Stimulated activated CD4-positive, alpha-beta T cell treated with anti-CD3 and anti-CD28 coated beads, Interleukin-15, amount 100 ng/mL, for 1 hour (primary cell): ENCODE measurements at places on chromosomes 3 and 15.

DNA sequence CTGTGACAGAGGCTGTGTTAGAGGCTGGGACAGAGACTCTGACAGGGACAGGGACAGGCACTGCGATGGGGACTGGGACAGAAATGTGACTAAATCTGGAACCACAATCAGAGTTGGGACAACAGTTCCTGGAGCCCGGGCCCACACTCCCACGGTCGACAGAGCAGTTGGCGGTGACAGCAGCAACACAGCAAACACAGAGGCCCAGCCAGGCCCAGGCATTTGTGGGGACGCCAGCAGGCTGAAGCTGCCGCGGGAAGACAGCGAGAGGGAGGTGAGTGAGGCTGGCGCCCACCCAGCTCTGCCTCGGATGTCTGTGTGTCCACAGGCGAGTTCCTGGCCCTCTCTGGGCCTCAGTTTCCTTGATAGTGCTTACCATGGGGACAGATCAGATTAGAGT, 9.3 kb upstream of the HCN4 start:
- no peak for DNase-seq

DNA sequence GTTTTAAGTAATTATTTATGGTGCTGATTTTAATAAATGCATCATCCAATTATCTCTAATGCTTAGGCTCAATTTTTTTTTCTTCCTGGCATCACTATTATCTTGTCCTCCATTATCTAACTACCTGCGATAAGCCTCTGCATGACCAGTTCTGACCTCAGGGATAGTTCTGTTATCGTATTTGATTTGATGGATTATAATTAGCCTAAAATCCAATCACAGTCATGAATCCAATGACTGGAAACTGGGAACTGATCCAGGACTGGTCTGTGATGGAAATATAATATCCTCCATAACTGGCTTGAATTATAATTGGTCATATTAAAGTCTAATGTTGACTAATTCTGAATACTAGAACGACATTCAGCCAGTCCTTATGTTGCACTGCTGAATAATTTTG, 1.1 kb downstream of the MYH15 start:
- no peak for DNase-seq

DNA sequence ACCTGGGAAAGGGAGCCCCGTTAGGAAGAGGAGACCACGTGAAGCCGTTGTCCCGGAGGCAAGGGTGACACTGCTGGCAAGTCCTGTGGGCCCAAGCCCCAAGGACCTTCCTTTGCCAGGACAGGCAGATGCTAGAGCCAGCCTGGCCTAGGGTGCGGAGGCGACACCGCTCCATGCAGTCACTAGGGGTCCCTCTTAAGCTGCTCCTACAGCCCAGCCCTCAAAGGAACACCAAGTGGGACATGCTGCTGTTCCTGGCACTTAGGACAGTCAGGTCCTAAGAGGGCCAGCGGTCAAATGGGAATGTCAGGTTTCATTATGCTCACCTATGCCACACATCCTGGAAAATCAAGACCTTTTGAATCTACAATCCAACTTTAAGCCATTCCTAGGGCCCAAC, 59.7 kb downstream of the RPN1 start:
- DNase-seq: no peak

- DNase-seq: no peak
These were observed 411.6 kb upstream of the BCHE start for GRCh38 chr3:166248784-166249183.

- no peak for DNase-seq
These were observed 10.8 kb downstream of the BHLHE40 start for GRCh38 chr3:4990069-4990468.

GRCh38 chr3:9420850-9421549, 23.6 kb downstream of the SETD5 start:
- DNase-seq: no peak

GRCh38 chr3:8421267-8421666, 80.4 kb upstream of the LMCD1 start:
- no peak for DNase-seq

DNA sequence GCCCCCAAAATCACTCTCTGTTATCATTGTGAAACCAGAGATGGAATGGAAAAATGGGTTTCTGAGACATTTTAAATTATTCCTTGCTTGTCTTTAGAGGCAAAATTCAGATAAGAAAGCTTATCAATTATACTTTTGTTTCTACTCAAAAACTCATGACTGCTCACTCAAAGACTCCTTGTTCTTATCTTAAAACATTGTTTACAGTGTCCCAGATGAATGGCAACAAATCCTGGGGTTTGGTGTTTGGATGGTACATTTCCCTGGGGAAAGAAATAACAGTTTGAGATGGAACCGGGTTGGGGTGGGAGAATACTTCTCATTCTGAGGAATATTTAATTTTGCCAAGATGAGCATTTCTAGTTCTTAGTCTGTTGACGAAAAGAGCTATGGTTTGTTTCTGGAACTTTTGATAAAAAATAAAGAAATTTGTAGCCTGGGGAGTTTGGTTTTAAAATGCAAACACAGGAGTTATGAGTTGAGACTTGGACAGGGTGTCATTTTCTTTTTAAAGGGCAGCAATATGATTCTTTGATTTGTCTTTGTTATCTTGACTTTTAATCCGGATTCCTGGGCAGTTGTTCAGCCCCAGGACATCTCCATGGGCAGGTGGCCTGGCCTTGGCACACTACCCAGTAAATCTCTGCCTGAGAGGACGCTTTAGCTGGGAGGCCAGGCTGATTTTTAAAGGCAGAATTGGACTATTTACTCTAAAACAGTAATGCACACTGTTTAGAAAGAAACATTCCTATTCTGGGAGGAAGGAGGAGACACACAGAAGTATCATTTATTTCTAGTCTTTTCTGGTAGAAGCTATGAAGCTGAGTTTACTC, 32.4 kb downstream of the BTD start:
- no peak for DNase-seq

DNA sequence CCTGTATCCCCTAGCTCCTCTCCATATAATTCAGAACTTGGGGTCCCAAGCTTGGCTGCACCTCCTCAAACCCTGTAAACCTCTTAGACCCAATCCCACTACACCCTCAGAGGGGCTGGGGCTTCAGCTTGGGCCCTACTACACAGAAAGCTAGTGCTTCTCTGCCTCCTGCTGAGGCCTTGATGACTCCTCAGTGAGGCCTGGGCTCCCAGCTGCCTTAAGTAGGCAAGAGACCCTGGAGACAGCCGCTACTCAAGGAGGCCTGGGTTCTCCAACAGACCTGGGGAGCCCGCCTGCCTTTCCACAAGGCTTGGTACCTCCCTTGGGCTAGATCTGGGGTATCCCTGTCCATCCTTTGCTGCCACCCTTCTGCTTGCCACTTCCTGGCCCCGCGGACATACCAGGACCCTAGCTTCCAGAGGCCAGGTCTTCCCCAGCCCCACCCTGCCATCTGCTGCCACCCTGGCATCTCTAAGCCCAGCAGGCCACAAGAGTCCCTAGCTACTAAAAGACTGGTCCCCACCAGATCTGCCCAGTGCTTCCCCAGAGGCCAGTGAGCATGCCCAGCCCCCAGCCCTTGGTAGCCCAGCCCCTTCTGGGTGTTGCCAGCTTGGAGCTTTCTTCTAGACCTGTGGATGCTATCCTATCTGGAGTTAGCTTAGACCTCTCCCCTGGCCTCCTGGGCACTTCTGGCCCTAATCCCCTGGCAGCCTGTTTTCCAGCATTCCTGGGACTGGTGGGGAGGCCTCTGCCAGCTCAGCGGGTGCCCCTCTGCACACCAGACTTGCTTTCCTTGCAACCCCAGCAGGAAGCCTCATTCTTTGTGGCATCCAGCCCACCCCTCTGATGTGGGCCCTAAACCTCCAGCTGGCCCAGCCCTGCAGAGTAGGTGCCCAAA, 13.7 kb downstream of the C15orf39 start:
- no peak for DNase-seq

DNA sequence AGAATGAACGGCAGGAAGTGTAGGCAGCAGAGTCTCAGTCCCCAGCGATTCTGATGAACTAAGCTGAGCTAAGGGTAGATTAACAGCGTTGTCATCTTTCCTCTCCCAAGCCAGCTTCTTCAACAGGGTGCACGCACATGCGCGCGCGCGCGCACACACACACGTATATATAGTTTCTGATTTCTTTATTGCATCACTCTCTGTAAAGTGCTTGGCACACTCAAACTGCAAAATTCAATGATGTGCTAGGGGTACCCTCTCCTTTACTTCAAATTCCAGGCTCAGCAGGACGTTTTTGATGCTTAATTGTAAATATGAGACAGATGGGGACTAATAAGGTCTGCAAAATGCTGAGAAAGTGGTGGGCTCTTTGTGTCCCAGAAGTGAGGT, 26.1 kb upstream of the VPS8 start:
- no peak for DNase-seq

DNA sequence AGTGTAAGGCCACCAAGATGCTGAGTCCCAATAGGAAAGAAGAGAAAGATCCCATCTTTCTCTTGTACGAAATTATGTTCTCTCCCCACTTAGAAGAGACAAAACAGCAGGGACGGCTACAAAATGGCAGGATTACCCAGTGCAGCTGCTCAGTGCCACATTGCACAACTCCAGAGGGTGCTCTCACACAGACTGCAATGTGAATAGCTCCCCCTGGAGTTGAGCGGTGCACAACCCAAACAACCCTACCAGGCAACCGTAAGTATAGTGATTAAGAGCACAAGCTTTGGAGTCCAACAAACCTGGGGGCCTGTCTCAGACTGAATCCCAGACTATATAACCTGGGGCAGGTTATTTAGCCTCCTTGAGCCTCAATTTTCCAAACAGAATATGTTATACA, 3.1 kb upstream of the BHLHE40 start:
- DNase-seq: no peak

DNA sequence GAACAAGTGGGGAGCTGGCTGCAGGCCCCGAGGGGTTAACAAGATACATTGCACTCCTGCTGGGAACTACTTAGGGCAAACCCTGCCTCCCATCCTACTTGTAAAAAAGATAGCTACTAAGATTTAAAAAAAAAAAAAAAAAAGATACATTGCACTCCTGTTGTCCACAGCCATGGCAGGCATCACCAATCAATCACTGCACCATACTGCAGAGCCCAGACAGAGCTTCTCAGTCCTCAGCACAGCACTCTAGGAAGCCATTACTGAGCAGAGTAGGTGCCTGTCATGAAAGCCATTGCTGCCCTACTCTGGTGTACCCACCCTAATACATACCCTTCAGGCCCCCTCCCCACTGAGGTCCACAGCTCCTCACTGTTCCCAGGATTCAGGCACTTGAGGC, 64.8 kb downstream of the RASGRF1 start:
- DNase-seq: no peak

- DNase-seq: no peak
These were observed 54.0 kb downstream of the TASOR start for GRCh38 chr3:56629047-56629446.

- DNase-seq: no peak
These were observed 1.4 kb upstream of the ROBO1 start for GRCh38 chr3:79769229-79769628.

- DNase-seq: no peak
These were observed 69.1 kb downstream of the KBTBD8 start for GRCh38 chr3:67067251-67067650.

- no peak for DNase-seq
These were observed 212.5 kb downstream of the BCHE start for GRCh38 chr3:165624761-165625160.

DNA sequence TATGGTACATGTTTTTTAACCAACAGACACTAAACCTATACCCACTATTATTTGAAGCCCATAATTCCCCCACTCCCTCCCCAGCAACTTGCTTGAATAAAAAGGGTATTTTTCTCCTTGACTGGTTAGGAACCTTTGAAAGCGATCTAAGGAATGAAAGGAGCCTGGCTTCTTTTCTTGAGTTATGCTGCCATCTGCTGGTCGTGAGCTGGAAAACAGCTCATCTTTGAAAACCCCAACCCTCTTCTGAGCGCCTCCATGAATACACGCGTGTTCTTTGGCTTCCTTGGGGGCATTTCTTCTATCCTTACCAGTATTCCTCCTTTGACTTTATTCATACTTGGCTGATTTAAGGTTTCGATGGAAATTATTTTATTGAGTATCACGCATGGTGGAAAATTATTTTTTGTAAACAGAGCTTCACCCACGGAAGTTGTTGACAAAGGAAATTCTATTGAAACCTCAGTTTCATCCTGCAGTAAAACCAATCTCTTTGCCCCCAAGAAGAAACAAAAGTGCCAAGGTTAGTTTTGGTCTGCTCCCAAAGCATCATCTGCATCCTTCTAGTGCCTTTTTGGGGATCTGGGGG, 171.6 kb downstream of the SV2B start:
- peak; percentile 17 for DNase-seq
